ENCODE measurements at places on chromosomes 6 and 20. TPM values are rescaled to one million over a fixed set of nuclear protein-coding genes. Genes with fewer than 3 reads are reported as not detected.

DNA sequence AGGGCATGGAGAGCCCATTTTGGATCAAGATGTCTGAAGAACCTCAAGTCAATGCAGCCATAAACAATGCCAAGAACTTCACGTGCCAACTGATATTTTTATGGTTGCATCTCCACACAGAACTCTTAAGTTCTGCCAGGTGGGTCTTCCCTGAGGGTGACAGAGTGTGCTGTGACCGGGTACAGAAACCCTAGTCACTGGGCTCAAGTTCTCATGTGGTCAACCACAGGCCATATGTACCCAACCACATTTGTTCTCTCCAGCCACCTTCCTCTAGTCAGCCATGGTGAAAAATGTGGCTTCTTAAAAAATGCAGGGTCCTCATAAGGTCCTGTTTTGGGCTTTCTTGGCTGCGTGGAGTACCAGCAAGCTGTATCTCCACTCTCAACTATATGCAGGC lies 48.9 kb downstream of the CLIC5 start:
- no peak for DNase-seq

DNA sequence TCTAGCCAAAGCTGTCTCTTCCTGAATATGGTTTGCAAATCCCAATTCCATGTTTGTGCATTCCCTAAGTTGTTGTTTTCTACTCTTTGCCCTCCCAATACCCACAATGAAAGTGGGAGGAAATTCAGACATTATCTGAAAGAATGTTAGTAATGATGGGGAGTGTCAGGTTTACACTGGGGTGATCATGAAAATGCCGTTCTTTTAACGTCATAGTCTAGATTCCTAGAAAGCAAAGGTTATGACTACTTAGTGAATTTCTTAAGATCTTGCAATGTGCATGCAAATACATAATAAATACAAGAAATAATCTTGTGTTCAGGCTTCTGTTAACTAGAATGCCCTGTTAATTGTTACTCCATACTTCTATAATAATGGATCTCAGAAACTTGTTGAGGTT lies 101.0 kb downstream of the LCA5 start:
- DNase-seq = no peak

- DNase-seq = no peak
Observed at GRCh38 chr6:125063307-125063706, 90.3 kb upstream of the TPD52L1 start.

GRCh38 chr6:131937226-131937625 lies 13.9 kb downstream of the CCN2 start:
- DNase-seq = no peak

- no peak for DNase-seq
Observed at GRCh38 chr6:52389626-52390360, 27.8 kb downstream of the PAQR8 start.

DNA sequence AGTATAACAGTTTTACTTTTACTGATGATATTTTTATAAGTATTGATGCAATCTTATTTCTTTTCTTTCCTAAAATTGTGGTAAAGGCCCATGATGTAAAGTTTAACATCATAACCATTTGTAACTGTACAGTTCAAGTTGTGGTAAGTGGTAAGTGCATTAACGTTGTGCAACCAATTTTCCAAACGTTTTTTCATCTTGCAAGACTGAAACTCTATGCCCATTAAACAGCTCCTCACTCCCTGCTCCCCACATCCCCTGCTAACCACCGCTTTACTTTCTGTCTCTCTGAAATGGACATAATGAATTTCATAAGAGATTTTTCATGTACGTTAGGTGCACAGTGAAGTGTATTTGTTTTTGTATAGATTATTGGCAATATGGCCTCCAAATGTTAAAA lies 106.0 kb downstream of the PACRG start:
- DNase-seq = no peak

Gene FAM120B
- 55.0 TPM for total RNA-seq

Gene RPP21
- total RNA-seq = 134 TPM

Gene NOTCH4
- total RNA-seq = 5.4 TPM

Gene DLL1
- 8.4 TPM for total RNA-seq
